ENCODE measurements at places on chromosomes 2 and 18.

- H3K4me1 ChIP-seq: peaks cover 2% of the 10 kb centered on the region
- no peak overlapping the region for H3K4me3 ChIP-seq
Measured at GRCh38 chr2:6423157-6423556, 442.6 kb downstream of the CMPK2 start.

- H3K4me3 ChIP-seq: no peak overlapping the region
- H3K27ac ChIP-seq: no peak overlapping the region
- DNase-seq: no peak
- peaks cover 5% of the 10 kb centered on the region for H3K4me1 ChIP-seq
- H3K36me3 ChIP-seq: peaks cover 3% of the 10 kb centered on the region
Measured at GRCh38 chr2:100935372-100935752, 66.7 kb upstream of the RPL31 start.

- H3K4me3 ChIP-seq: no peak overlapping the region
- DNase-seq: no peak
Measured at GRCh38 chr2:223267160-223267951, 215.4 kb downstream of the KCNE4 start.

- no peak for DNase-seq
- no peak overlapping the region for H3K27ac ChIP-seq
- H3K4me3 ChIP-seq: no peak overlapping the region
- peaks cover 42% of the 10 kb centered on the region for H3K36me3 ChIP-seq
- H3K27me3 ChIP-seq: no peaks in the 10 kb centered on the region
Measured at GRCh38 chr2:206004004-206004693, 81.8 kb downstream of the INO80D start.

GRCh38 chr18:23662309-23663263 is at the start of gene ANKRD29:
TSS of gene ANKRD29 (minus strand) at chr18:23662911. CDS start at chr18:23662730, 181 bp downstream.
- H3K4me3 ChIP-seq: peak within 1 kb of the TSS; percentile 37
- no peak within 1 kb of the TSS for H3K27ac ChIP-seq
- peak; percentile 51 for DNase-seq
- H3K4me1 ChIP-seq: peaks cover 7% of the 10 kb centered on the region

DNA sequence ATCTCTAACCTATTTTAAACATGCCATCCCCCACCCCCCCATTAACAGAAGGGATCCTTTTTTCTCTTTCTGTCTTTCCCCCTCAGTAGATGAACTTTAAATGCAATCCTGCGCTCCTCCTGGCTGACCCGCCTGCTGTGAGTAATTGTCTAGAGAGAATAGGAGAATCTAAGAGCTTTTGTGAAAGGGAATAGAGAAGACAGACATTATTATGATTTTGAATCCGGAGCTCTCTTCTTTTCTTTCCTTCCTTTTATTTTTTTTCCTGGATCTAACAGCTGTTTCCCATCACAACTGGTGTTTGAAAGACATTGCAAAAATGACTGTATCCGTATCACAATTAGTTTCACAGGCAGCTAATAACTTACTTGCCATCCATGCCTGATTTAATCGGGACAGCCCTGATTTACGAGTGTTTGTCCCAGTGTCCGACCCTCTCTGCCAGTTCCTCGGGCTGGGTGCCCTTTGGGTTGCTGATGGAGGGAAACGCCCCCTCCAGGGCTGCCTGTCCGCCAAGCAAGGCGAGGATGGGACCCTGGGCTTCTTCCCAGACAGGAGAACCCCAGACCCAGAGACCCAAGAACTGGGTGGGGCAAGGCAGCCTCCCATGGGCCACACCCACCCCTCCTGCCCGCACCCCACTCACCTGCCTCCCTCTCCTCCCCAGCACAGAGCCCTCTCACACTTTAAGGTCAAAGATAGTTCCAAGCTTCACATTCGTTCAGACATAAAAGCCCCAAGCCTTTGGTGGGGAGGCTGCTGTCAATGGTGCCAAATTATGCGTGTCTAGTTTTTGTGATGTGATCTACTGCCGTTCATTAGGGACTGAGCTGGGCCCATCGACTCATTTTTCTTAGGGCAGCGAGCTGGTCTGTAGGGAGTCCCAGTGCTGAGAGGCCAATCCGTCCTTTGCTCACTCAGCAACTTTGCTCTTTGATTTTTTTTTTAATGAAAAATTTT is 231.7 kb downstream of the ZNF516 start:
- peaks cover 58% of the 10 kb centered on the region for H3K4me1 ChIP-seq
- no peak overlapping the region for H3K4me3 ChIP-seq
- H3K27me3 ChIP-seq: no peaks in the 10 kb centered on the region
- H3K27ac ChIP-seq: peak overlapping the region; percentile 65
- DNase-seq: peak; percentile 86

- DNase-seq: no peak
- no peaks in the 10 kb centered on the region for H3K27me3 ChIP-seq
- H3K4me3 ChIP-seq: no peak overlapping the region
- no peaks in the 10 kb centered on the region for H3K4me1 ChIP-seq
- H3K36me3 ChIP-seq: no peaks in the 10 kb centered on the region
Measured at GRCh38 chr18:54254265-54254758, 15.0 kb upstream of the POLI start.

DNA sequence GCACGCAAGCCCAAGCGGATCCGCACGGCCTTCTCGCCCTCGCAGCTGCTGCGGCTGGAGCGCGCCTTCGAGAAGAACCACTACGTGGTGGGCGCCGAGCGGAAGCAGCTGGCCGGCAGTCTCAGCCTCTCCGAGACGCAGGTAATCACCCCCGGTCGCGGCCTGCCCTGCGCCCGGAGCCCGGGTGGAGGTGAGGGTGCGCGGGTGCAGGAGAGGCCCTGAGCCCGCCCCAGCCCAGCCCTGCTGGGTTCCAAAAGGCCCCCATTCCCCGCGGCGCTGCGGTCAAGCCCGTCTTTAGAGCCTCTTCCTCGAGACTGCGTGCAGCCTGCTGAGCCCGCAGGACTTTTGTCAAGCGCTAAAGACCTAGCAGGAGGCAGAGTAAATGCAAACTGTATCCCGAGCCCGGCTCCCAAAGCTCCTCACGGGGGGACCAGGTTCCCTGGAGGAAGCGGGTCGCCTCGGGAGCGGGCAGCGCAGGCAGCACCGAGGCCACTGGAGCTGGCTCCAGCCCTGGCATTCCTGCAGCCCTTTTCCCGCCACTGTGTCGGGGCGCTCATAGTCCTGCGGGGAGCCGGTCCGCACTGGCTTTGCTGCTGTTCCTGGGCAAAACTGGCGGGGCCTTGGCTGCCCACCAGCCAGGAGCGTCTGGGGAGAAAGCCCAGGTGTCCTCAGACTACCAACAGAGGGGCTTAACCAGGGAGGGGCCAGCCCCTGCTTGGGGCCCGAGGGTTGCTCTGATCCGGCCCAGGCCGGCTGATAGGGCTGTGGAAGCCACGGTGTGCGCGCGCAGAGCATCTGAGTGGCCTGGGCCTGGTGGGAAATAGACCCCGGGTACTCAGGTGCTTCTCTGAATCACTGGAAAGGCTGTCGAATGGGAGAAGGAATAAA is 7.3 kb downstream of the EMX1 start:
- H3K27me3 ChIP-seq: peaks cover 95% of the 10 kb centered on the region
- peaks cover 25% of the 10 kb centered on the region for H3K4me1 ChIP-seq
- no peak overlapping the region for H3K4me3 ChIP-seq
- no peak overlapping the region for H3K27ac ChIP-seq

- peak; percentile 93 for DNase-seq
- no peaks in the 10 kb centered on the region for H3K36me3 ChIP-seq
- peak overlapping the region; percentile 76 for H3K4me3 ChIP-seq
- H3K27me3 ChIP-seq: peaks cover 25% of the 10 kb centered on the region
- peaks cover 31% of the 10 kb centered on the region for H3K4me1 ChIP-seq
- H3K27ac ChIP-seq: peak overlapping the region; percentile 88
Measured at GRCh38 chr2:100818606-100819369, 1.2 kb upstream of the NPAS2 start.

GRCh38 chr18:9706081-9706935 is 1.8 kb upstream of the RAB31 start:
- H3K36me3 ChIP-seq: no peaks in the 10 kb centered on the region
- DNase-seq: no peak
- H3K27me3 ChIP-seq: peaks cover 15% of the 10 kb centered on the region
- no peak overlapping the region for H3K4me3 ChIP-seq
- H3K4me1 ChIP-seq: peaks cover 23% of the 10 kb centered on the region

DNA sequence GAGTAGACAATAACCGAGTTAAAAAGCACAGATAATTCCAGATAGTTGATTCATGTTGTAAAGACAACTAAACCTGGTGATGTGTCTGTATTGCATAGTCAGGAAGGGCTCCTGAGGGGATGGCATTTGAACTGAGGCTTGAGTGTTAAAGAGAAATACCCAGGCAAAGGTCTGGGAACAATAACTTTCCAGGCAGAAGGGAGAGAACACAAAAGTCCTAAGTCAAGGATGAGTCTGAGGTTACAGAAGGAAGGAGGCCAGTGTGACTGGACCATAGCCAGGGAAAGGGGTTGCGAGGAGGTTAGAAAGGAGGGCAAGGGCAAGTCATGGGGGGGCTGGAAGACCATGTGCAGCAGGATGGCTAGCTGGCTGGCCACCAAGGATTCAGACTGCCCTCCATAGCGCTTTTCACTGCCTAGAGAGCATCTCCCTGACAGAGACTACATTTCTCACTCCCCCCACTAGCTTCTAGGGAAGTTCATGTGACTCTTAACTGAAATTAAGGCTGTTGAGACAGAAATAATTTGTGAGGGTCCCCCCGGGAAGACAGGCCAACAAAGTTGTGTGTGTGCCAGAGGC is 135.5 kb upstream of the CREB1 start:
- H3K4me1 ChIP-seq: no peaks in the 10 kb centered on the region
- H3K4me3 ChIP-seq: no peak overlapping the region
- H3K27me3 ChIP-seq: no peaks in the 10 kb centered on the region
- no peaks in the 10 kb centered on the region for H3K36me3 ChIP-seq
- peak overlapping the region; percentile 17 for H3K27ac ChIP-seq

- H3K27ac ChIP-seq: peak overlapping the region; percentile 78
- peaks cover 15% of the 10 kb centered on the region for H3K4me1 ChIP-seq
- no peaks in the 10 kb centered on the region for H3K36me3 ChIP-seq
- no peaks in the 10 kb centered on the region for H3K27me3 ChIP-seq
- H3K4me3 ChIP-seq: no peak overlapping the region
Measured at GRCh38 chr2:216596980-216597509, 36.2 kb upstream of the IGFBP2 start.

DNA sequence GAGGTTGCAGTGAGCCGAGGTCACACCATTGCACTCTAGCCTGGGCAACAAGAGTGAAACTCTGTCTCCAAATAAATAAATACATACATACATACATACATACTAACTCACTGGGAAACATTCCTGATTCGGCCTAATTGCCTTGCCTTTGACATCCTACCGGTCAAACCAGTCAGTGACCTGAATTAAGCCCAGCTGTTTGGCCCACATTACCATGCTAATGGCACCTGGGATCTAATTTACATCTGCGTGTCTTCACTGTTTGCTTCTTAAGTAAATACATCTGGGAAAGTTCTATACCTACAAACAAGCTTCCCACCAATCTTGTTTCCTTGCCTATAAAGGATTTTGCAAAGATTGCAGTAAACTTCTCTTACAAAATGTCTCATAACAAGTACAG is 230.2 kb upstream of the ZC3H15 start:
- H3K27me3 ChIP-seq: no peaks in the 10 kb centered on the region
- H3K27ac ChIP-seq: no peak overlapping the region
- H3K4me1 ChIP-seq: no peaks in the 10 kb centered on the region
- DNase-seq: peak; percentile 32
- H3K4me3 ChIP-seq: no peak overlapping the region

- no peak overlapping the region for H3K4me3 ChIP-seq
- H3K4me1 ChIP-seq: no peaks in the 10 kb centered on the region
- H3K27me3 ChIP-seq: no peaks in the 10 kb centered on the region
- DNase-seq: peak; percentile 30
- no peak overlapping the region for H3K27ac ChIP-seq
- H3K36me3 ChIP-seq: no peaks in the 10 kb centered on the region
Measured at GRCh38 chr2:34241905-34242762, 643.0 kb upstream of the FAM98A start.

GRCh38 chr2:99879481-99879880 is 262.9 kb downstream of the AFF3 start:
- H3K4me1 ChIP-seq: peaks cover 12% of the 10 kb centered on the region
- H3K27ac ChIP-seq: peak overlapping the region; percentile 39
- no peaks in the 10 kb centered on the region for H3K27me3 ChIP-seq
- no peak for DNase-seq

- H3K27me3 ChIP-seq: no peaks in the 10 kb centered on the region
- H3K27ac ChIP-seq: no peak overlapping the region
- H3K4me1 ChIP-seq: peaks cover 13% of the 10 kb centered on the region
Measured at GRCh38 chr2:201255408-201256033, 4.8 kb upstream of the CASP8 start.

DNA sequence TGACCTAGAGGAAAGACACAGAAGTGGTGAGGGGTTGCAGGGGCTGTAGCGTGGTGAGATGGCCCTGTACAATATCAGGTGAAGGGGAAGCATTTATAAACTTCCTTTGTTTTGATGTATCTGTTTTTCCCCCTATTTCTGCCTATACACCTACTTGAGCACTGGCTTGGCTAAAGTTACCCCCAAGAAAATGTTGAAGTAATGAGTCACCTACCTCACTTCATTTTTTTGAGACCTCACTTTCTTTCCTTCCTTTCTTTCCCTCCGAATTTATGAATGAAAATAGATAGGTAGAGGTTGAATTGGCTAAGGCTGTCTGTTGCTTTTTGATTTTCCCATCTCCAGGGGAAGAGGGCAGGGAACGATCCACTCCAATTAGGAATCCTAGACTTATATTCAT is 231.1 kb upstream of the EPAS1 start:
- H3K27me3 ChIP-seq: no peaks in the 10 kb centered on the region
- peaks cover 11% of the 10 kb centered on the region for H3K4me1 ChIP-seq
- no peak overlapping the region for H3K27ac ChIP-seq

DNA sequence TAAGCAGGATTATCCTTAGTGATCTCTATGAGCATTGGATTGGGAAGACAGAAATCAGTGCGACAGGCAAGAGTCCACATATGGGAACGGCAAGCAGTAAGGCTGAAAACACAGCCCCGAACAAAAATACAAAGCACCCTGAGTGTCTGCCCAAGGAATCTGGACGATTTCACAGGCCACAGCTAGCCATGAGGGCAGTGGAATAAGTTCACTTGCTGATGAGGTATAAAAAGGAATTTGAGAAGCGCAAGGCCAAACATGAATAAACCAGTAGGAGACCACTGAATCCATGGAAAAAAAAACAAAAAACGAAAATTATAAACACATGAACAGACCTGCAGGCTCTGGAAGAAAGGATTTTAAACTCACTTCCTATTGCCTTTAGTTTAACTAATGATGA is 24.3 kb downstream of the WDSUB1 start:
- H3K4me3 ChIP-seq: no peak overlapping the region
- H3K27me3 ChIP-seq: no peaks in the 10 kb centered on the region
- H3K27ac ChIP-seq: no peak overlapping the region
- peaks cover 8% of the 10 kb centered on the region for H3K36me3 ChIP-seq
- H3K4me1 ChIP-seq: no peaks in the 10 kb centered on the region

- no peak overlapping the region for H3K27ac ChIP-seq
- no peaks in the 10 kb centered on the region for H3K36me3 ChIP-seq
- H3K4me1 ChIP-seq: peaks cover 28% of the 10 kb centered on the region
Measured at GRCh38 chr2:109265369-109265768, 136.4 kb downstream of the SH3RF3 start.

GRCh38 chr2:200877443-200877842 is 11.4 kb downstream of the PPIL3 start:
- DNase-seq: no peak
- no peak overlapping the region for H3K27ac ChIP-seq
- H3K36me3 ChIP-seq: peaks cover 31% of the 10 kb centered on the region
- no peaks in the 10 kb centered on the region for H3K27me3 ChIP-seq
- no peak overlapping the region for H3K4me3 ChIP-seq

GRCh38 chr18:7382328-7383001 is 151.6 kb downstream of the LRRC30 start:
- H3K36me3 ChIP-seq: no peaks in the 10 kb centered on the region
- DNase-seq: peak; percentile 16
- no peaks in the 10 kb centered on the region for H3K4me1 ChIP-seq
- no peak overlapping the region for H3K4me3 ChIP-seq
- H3K27ac ChIP-seq: no peak overlapping the region
- H3K27me3 ChIP-seq: no peaks in the 10 kb centered on the region
